ENCODE measurements at places on chromosomes 4 and X.
A peak's percentile ranks its signal among the peaks of the same experiment; 100 is the strongest.

- DNase-seq: no peak
These were observed 15.8 kb downstream of the TRPC5 start for GRCh38 chrX:112066813-112067212.

- no peak for DNase-seq
These were observed 254.1 kb downstream of the FBXW7 start for GRCh38 chr4:152281822-152282221.

DNA sequence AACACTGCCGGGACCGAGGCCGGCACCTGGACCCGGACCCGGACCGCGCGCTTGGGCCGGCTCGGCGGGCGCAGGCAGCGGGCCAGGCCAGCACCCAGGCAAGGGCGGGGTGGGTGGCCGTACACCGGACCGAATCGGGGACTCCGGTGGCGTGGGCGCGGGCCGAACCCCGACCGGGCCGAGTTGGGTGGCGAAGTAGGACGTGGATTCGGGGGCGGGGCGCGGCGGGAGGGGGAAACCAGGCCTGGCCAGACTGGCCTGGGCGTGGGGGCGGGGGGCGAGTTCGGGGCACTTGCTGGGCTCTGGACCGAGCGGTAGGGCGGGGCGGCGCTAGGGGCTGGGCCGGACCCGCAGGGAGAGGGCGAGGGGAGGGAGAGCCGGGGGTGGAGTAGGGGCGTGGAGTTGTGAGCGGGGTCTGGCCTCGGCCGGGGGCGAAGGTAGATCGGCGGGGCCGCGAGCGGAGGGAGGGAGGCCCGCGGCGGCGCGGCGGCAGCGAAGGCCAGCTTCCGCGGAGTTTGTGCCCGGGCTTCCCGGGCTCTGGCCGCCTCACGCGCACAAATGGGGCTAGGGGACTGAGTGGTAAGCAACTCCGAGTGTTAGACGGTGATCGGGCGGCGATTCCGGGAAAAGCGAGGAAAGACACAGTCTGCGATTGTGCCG lies 1.8 kb upstream of the BCORL1 start:
- DNase-seq: peak; percentile 17

DNA sequence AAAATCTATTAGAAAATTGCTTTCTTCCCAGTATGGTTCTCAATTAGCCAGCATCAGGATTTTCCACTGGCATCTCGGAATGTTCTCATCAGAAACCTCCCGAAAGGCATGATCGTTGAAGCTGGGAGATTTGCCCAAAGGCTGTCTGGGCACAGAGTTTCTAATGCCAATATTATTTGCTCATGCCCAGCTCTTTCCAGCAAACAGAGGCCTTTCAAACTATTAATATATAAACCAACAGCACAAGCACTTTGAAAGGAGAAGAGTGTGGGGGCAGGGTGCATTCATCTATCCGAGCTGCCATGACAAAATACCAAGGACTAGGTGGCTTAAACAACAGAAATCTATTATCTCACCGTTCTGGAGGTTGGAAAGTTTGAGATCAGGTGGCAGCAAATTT lies 88.3 kb upstream of the MSX1 start:
- DNase-seq: no peak

DNA sequence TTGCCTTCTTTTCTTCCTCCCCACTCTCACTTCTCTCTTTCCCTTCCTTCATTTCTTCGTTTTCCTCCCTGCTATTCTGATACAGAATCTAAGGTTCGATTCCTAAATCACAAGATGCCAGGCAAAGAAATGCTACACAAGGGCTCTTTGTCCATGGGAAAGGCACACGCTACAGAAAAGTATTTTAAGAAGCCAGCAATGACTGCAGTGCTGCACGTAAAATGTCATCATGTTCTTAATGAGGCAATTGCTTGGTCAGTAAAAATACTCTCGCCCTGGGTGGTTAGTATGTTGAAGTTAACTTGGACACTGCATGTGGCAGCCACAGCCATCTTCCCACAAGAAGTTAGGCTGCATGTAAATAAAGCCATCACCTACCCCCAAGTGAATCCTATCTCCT lies 178.4 kb downstream of the DHX15 start:
- no peak for DNase-seq

- no peak for DNase-seq
These were observed 47.4 kb upstream of the AGA start for GRCh38 chr4:177489471-177490246.

DNA sequence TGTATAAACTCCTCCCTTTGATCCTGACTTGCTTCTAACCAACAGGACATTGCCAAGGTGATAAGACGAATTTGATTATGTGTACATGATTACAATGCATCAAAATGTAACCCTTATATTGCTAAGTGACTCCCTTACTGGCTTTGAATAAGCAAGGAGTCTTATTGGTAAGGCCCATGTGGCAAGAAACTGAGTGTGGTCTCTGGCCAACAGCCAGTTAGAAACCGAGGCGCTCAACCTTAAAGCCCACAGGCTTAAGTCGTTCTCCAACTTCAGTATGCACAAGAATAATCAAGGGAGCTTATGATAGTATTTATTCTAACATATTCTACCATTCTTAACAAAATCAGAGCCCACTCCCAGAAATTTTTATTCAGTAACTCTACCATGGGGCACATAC lies 374.2 kb upstream of the F9 start:
- no peak for DNase-seq

- DNase-seq: no peak
These were observed 1195.2 kb downstream of the TECRL start for GRCh38 chr4:63214076-63214475.

GRCh38 chr4:78293821-78294301 lies 236.7 kb downstream of the FRAS1 start:
- no peak for DNase-seq

DNA sequence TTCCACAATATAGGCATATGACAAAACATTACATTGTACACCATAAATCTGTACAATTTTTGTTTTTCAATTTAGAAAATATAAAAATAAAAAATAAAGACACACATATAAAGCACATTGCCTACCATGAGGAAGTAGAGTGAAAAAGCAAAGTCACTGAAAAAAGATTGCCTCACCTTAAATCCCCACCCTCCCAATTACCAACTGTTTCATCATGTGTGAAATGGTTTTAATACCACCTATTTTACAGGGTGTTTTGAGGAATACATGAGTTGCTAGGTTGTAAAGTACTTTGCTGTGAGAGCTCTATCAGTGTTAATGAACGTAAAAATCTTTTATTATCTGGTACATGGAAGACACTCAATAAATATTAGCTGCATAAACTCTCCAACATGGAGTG lies 373.6 kb upstream of the NDST3 start:
- no peak for DNase-seq

DNA sequence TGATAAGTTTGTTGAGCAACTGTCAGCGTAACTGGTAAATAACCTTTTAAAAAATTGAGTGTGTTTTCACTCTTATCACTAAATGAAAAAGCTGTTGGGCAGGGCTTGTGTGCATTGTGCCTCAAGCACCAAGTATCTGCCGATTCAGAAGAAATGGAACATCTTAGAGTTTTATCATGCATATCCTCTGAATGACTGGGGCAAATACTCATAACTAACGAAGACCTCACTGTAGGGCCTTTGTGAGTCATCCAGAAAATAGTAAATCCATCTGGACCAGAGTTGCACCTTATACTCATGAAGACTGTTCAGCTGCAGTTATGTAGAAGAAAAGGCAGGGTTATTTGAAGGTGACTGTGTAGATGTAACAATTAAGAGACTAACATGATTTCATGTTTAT lies 222.1 kb downstream of the CAMK2D start:
- DNase-seq: no peak

- no peak for DNase-seq
These were observed 68.7 kb downstream of the PAK3 start for GRCh38 chrX:111164728-111165127.

DNA sequence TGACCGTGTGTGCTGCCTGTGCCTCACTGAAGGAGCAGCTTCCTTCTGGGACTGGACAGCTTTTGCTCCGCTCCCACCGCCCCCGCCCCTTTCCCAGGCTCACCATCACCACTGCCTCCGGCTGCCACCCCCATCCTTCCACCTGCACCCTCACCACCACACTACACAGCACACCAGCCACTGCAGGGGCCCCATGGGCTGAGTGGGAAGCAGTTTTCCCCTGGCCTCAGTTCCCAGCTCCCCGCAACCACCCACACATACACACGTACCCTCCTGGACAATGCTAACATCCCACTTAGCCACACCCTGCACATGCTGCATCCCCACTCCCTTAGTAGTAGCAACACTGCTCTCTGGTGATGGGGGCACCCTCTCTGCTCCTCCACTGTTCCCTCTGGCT lies 29.6 kb upstream of the COX18 start:
- DNase-seq: no peak

- no peak for DNase-seq
These were observed 13.4 kb upstream of the RP2 start for GRCh38 chrX:46823481-46823880.

DNA sequence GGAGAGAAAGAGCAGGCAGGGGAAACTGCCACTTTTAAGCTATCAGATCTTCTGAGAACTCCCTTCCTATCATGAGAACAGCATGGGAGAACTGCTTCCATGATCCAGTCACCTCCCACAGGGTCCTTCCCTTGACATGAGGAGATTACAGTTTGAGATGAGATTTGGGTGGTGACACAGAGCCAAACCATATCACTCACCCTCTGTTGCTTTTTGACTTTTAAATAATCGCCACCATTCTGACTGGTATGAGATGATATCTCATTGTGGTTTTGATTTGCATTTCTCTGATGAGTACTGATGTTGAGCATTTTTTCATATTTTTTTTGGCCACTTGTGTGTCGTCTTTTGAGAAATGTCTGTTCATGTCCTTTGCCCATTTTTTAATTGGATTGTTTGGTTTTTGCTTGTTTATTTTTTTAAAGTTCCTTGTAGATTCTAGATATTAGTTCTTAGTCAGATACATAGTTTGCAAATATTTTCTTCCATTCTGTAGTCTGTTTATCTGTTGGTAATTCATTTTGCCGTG lies 6.5 kb upstream of the PAQR3 start:
- no peak for DNase-seq

DNA sequence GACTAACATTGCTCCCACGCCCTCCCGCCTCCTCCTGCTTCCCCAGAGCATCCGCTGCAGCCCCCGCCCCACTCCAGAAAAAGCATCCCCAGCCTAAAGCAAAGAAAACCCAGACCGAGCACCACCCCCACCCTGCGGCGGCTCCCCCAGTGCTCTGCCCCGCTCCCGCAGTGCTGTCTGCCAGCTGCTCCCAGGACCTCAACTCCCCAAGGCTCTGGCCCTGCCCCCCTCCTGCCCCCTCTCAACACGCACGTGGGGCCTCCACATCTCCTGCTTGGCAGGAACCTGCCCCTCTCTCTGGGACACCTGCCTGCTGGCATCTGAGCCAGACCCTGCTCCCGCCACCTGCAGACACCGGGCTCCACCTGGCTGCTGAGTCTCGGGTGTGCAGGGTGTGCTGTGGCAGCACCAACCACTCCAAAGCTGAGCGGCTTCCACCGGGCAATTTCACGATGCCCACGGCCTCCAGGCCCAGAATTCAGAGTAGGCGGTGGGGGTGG lies 79.4 kb downstream of the FAM53A start:
- DNase-seq: no peak

GRCh38 chrX:119692191-119693039 lies 553 bp downstream of the SEPTIN6 start:
- no peak for DNase-seq

DNA sequence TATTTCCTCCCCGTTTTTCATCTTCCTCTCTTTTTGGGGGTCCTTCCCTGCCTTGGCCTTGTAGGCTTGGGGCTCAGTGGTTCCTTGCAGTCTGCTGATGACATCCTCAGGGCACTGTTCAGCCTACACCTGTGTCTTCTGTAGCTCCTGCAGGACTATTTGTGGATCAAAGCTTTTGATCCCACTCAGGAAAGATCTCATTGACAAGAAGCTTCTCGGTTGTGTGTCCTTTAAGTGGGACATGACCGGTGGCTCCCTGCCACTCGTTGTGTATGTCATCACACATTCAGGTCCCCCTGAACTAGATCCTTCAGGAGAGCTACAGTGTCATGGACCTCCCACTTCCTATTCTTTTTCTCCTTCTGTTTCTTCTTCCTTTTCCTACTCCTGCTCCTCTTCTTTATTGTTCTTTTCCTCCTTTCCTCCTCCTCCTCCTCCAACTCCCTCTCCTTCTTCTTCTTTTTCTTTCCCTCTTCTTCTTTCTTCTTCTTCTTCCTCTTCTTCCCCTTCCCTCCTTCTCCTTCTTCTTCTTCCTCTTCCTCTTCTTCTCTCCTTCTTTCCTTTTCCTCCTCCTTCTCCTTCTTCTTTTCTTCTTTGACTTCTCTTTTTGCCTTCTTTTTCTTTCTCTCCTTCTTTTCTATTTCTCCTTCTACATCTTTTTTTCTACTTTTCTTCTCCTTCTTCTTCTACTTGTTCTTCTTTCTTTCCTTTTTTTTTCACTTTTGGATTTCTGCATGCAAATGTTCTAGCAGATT lies 67.8 kb downstream of the NBDY start:
- DNase-seq: no peak

- DNase-seq: no peak
These were observed 13.8 kb upstream of the STK26 start for GRCh38 chrX:132009350-132009749.

DNA sequence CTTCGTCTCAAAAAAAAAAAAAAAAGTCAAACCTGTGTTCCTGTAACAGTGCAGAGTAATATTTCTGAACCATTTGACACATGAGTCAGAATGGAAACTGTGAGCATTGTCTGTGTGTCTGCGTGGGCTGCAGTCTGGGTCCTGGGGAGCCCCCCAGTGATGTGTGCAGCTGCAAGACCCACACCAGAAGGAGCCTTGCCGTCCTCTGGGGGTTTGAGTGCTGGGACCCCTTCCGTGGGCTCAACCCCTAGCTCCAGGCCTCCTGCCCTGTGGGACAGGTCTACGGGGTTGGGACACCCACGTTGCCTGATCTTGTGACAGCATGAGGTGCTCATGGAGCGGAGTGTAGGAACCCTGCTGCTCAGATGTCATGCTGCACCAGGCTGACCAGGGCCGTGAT lies 43.7 kb downstream of the DDX3X start:
- DNase-seq: no peak

DNA sequence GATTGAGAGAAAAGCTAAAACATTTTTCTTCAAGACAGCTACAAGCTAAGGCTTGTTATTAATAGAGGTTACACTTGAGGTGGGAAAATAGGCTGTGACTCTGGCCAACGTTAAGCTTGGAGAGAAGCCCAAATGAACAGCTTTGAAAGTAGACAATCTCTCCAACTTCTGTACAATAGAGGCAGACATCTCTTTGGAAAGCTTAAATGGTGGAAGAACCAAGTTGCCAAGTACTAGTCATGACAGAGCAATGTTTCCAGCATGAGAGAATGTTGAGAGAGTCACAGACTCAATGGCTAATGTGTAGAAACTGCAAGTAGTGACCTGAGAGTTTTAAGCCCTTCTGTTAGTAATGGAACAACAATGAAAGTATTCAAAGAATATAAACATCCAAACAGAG lies 298.1 kb downstream of the INPP4B start:
- DNase-seq: no peak

GRCh38 chr4:173001571-173001970 lies 167.0 kb upstream of the GALNT7 start:
- DNase-seq: no peak

DNA sequence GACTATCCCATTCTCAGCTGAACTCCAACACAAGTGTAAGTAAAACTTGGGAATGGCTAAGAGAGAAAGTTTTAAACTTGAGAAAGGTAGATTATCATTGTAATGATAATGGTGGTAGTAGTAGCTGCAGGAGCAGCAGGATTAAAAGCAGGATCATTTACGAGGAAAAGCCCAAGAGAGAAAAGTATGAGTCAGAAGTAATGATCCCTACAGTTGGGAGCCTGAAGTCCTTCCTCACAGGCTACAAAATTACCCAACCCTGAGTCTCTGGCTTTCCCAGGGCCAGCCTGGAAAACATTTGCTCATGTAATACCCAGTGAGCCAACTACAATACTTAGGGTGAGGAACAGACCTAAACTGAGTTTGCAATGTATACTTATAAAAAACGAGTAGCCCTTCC lies 4.4 kb upstream of the PRDM8 start:
- DNase-seq: no peak

Data from Ammon's horn (tissue), 1 donor.